Stimulated activated CD8-positive, alpha-beta memory T cell treated with anti-CD3 and anti-CD28 coated beads, Interleukin-4, amount 100 ng/mL, for 24 hours (primary cell): ENCODE measurements at places on chromosomes 11 and 22.
A peak's percentile ranks its signal among the peaks of the same experiment; 100 is the strongest.

GRCh38 chr11:42800041-42800440 lies 511.8 kb upstream of the API5 start:
- no peak for DNase-seq

GRCh38 chr22:23217171-23218052 lies 37.1 kb downstream of the BCR start:
- DNase-seq, result no peak

- no peak for DNase-seq
Measured at GRCh38 chr22:49325531-49326395, 501.9 kb downstream of the BRD1 start.

DNA sequence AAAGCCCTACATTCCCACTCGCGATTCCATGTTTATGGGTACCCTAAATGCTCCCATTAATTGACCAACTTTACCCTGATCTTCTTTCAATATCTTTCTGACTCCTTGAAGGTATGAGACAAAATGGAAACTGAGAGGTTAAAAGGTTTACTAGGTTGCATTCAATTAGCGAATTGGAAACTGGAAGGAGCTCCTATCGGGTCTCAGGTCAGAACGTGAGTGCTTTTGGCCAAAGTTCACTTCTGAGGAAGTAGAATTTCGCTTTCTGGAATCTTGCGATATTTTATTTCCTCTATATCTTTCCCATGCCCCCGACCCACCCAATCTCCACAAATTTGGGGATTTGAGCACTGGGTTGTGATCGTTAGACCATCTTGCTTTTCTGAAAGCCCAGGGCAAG lies 2.6 kb downstream of the EHF start:
- no peak for DNase-seq

GRCh38 chr22:20989323-20990138 lies 7.4 kb downstream of the LZTR1 start:
- DNase-seq, result no peak

DNA sequence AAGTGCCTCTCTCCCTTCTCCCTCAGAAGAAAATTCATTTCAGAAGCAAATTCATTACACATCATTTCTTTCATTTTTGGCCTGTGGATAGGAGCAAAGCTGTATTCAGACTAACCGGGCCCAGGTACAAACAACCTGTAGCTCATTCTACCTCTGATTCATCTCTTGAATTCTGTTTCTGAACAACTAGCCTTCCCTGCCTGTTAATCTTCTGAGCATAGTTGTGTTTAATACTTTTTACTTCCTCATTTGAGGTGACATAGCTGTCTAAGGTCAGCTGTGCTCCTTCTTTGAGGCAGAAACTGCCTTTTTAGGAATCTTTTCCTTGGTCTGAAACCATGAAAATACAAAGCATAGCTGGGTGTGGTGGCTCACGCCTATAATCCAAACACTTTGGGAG lies 12.6 kb upstream of the IL18BP start:
- no peak for DNase-seq

DNA sequence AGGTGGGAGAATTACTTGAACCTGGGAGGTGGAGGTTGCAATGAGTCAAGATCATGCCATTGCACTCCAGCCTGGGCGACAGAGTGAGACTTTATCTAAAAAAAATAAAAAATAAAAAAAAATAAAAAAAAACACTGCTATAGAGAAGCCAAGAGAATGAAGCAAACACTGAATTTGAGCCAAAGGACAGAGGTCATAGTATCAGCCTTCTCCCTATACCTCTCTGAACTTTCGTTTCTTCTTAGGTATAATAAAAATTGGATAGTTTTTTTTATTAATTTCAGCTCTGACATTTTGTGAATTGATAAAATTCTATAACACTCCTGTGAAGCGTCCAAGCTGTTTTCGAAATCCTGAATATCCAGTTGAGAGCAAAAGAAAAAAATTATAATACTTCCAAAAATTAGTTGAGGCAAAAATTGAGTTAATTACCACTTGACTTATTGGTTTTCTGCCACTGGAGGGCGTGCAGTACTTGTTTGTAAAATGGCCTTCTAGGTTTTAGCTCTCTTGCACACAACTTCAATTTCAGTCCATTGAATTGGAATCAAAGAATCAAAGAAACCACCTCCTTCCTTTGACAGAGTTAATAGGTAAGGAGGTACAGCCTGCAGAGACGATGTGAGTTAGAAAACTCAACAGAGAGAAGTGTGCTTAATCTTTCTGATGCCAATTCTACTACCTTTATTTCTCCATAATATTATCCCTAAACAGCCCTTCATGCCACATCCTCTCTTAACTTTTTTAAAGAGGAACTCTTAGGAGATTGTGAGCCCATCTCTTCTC lies 143.2 kb downstream of the BBOX1 start:
- DNase-seq, result peak; percentile 6
